ENCODE measurements at places on chromosomes 11 and 22.

- no peak for DNase-seq
Observed at GRCh38 chr11:94705419-94705818, 62.7 kb upstream of the AMOTL1 start.

GRCh38 chr11:69684651-69685050, 9.5 kb upstream of the LTO1 start:
- DNase-seq: no peak

GRCh38 chr22:22378446-22379415, 129.8 kb downstream of the ZNF280B start:
- DNase-seq: no peak

DNA sequence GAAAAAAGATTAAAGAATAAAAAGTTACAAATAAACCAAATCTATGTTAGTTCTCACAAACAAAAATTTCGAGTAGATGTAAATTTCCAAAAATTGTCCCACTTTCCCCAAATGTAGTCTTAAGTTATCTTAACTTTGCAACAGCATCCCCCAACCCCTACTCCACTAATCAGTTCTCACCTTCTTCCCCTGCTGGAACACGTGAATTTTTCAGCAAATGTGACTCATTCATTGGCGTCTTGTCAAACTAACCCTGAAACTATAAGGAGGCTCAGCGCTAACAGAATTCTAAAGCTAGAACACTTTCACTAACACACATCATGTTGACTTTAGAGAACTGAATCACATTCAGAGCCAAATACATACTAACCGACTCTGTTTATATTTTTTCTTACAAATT, 46.1 kb downstream of the PHF21A start:
- DNase-seq: peak; percentile 53

GRCh38 chr22:37295213-37295886, 13.0 kb downstream of the CYTH4 start:
- no peak for DNase-seq
